ENCODE measurements at places on chromosomes 3 and 15. TPM values are rescaled to one million over a fixed set of nuclear protein-coding genes. Genes with fewer than 3 reads are reported as not detected.

- peak; percentile 22 for ATAC-seq
Measured at GRCh38 chr3:14907043-14907966, 40.1 kb upstream of the NR2C2 start.

DNA sequence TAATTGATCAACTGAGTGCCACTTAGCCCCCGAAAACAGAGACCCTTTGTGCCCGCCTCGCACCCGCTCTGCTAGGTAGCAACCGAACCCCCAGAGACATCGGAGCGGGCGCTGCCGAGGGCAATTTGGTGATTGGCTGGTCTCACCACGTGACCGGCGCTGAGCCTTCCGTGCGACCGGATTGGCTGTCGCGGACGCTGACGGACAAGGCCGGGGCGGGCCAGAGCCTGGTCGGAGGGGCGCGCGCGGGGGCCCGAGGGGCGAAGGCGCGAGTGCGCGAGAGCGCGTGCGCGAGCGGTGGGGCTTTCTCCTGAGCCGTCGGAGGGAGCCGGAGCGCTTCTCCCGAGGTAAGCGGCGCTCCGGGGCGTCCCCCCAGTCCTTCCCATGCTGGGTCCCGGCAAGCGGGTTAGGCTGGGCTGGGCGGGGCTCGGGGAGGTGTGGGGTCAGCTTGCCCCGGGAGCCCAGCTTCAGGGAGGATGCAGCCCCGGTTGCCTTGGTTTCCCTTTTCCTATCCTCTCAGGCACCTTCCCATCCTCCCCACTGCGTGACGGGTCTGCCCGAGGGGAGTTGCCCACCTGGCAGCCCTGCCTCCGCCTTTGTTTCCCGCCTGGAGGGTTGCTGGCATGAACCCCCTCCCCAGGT lies at the start of gene TMEM108:
Gene TMEM108, plus strand, starts transcription at position 303 of the 642 bp plus-strand sequence.
- ATAC-seq: peak; percentile 87

GRCh38 chr15:32701863-32702262 lies 15.9 kb upstream of the GREM1 start:
- ATAC-seq: no peak

DNA sequence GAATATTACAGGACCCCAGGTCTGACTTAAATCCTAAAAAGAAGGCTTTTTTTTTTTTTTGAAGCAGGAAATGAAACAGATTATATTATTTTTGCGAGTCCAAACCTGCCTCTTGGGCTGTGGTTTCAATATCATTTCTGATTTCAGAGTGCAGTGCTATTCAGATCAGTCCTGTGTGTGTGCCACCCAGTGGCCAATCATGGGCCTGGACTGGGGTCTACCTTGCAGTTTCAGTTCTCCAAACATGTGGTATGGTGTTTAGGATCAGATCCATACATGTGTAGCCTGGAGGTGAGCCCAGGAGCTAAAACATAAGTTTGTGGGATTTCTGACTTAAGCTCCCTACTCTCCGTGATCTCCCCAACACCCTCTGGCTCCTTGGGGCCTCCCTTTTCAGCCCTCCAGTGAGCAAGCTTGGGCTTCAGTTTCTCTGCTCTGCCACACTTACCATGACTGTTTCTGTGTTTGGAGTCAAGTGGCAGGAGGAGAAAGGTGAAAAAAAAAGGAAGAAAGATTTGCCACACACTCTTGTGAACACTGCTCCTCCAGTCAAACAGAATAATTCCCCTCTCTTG lies 12.1 kb upstream of the THSD4 start:
- no peak for ATAC-seq

GRCh38 chr3:122475316-122475715 lies 39.4 kb downstream of the KPNA1 start:
- ATAC-seq: no peak

DNA sequence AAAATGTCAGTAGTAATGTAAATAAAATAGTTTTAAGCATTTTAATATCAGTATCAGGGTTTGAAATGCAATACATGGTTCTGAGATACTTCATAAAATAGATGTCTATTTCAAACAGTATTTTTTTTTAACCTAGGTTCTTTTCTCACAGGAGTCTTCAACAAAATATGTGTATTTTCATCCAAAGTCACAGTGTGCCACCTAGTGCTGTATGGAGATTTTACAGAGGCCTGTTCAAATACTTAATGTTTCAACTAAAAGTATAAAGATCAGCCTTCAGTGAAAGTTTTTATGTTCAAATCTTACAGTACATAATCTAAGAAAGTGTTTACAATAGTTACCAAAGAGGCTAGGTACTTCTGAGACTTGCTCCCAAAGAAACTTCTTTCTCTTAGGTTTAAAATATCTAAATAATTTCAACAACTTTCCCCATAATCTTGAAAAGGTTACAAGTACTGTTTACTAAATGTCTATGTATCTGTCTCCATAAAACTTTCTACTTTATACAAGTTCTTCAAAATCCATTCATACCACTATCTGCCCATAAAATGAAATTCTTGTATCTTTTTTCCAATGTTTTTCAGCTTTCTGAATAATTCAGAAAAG lies 38.3 kb downstream of the SCAPER start:
- ATAC-seq: no peak

DNA sequence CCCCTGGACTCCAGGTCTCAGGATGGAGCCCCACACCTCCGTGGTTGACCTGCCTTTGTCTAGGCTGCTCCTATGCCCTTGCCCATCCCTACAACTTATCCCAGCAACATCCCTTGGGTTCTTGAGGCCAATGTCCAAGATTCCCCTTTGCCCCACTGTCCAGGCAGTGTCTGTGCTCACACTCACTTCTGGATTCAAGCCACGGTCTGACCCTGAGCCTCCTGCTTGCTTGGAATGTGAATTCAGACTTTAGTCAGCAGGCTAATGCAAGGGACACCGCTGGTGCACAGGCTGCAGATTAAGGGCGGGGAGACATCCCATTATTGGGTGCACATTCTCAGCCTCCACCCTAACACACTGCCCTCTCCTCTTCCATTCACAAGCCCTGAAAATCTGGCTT lies 154.1 kb downstream of the WNT5A start:
- ATAC-seq: no peak

The LRRC31 gene
- total RNA-seq: not detected

The ECE2 gene
- total RNA-seq: 0.12 TPM

The GOLGA6D gene
- not detected for total RNA-seq

- no peak for ATAC-seq
Measured at GRCh38 chr3:100825574-100825973, 116.3 kb downstream of the TFG start.

The CTXN2 gene
- total RNA-seq: not detected

GRCh38 chr3:97106652-97106989 lies 292.2 kb downstream of the EPHA6 start:
- ATAC-seq: no peak

- no peak for ATAC-seq
Measured at GRCh38 chr3:113697500-113698090, 1.2 kb upstream of the USF3 start.

The PLAAT1 gene
- 0.54 TPM for total RNA-seq

DNA sequence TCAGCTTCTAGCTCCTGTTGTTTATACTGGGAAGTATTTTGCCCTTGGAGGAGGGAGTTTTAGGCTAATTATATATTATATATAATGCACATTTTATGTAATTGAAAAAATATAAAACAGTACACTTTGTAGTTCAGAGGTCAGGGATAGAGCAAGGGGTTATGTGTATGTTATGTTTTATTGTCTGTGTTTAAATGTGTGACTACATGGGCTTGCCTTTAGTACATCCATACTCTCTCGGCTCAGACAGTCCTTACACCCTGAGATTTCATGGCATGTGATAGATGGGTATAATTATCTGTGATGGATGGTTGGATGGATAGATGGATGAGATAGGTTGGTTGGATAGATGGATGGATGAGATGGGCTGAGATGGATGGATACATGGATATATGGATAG lies 17.4 kb upstream of the ST3GAL6 start:
- no peak for ATAC-seq

GRCh38 chr3:85632921-85633320 lies 674.1 kb downstream of the CADM2 start:
- ATAC-seq: no peak

GRCh38 chr3:63328365-63328764 lies 50.3 kb downstream of the SYNPR start:
- ATAC-seq: no peak

The NUSAP1 gene
- 4.6 TPM for total RNA-seq

GRCh38 chr15:71883447-71883846 lies 73.1 kb downstream of the NR2E3 start:
- no peak for ATAC-seq

All from gastroesophageal sphincter (tissue), 4 donors.